ENCODE measurements at places on chromosomes 1 and 21. TPM values are rescaled to one million over a fixed set of nuclear protein-coding genes. Genes with fewer than 3 reads are reported as not detected.

- H3K36me3 ChIP-seq: peaks cover 19% of the 10 kb centered on the region
- H3K27ac ChIP-seq: peak overlapping the region; percentile 91
- H3K4me3 ChIP-seq: peak overlapping the region; percentile 92
- DNase-seq: no peak
These were observed 666 bp downstream of the PAFAH2 start for GRCh38 chr1:25996966-25997827.

GRCh38 chr1:74579425-74579824 lies 67.0 kb upstream of the LRRC53 start:
- no peaks in the 10 kb centered on the region for H3K36me3 ChIP-seq
- DNase-seq: no peak
- H3K4me1 ChIP-seq: no peaks in the 10 kb centered on the region
- no peak overlapping the region for H3K27ac ChIP-seq
- H3K4me3 ChIP-seq: no peak overlapping the region

GRCh38 chr1:211334986-211335385 lies 8.4 kb downstream of the TRAF5 start:
- H3K36me3 ChIP-seq: no peaks in the 10 kb centered on the region
- no peak for DNase-seq
- no peak overlapping the region for H3K4me3 ChIP-seq
- H3K27me3 ChIP-seq: no peaks in the 10 kb centered on the region
- peaks cover 54% of the 10 kb centered on the region for H3K4me1 ChIP-seq

- no peak overlapping the region for H3K27ac ChIP-seq
- no peak overlapping the region for H3K4me3 ChIP-seq
- no peaks in the 10 kb centered on the region for H3K36me3 ChIP-seq
- no peak for DNase-seq
- H3K4me1 ChIP-seq: peaks cover 24% of the 10 kb centered on the region
These were observed 108.4 kb upstream of the ZNHIT6 start for GRCh38 chr1:85816606-85817005.

GRCh38 chr1:209431813-209432442 lies 151.6 kb upstream of the CAMK1G start:
- no peak for DNase-seq
- H3K4me3 ChIP-seq: no peak overlapping the region
- H3K4me1 ChIP-seq: peaks cover 31% of the 10 kb centered on the region
- no peaks in the 10 kb centered on the region for H3K27me3 ChIP-seq

DNA sequence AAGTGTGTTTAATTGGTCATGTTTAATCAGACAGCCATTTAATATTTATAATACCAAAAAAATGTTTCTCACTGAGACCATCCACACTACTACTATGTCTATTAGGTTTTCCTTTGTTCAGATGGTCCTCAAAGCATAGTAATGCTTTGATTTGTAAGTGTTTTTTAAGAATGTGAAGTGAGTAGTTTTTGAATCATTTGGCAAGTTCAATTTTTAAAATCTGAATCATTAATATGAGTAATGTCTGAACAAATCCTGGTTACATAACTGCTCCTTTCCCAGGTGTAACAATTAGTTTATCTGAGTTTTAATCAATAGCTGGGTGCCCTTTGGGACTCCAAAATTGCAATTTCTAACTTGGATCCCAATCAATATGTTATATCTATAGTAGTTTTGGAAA lies 23.5 kb upstream of the RPL5 start:
- H3K36me3 ChIP-seq: peaks cover 9% of the 10 kb centered on the region
- H3K4me3 ChIP-seq: no peak overlapping the region
- H3K27me3 ChIP-seq: no peaks in the 10 kb centered on the region
- no peak overlapping the region for H3K27ac ChIP-seq
- peaks cover 45% of the 10 kb centered on the region for H3K4me1 ChIP-seq

ESRRG gene
- total RNA-seq: 0.76 TPM

CD244 gene
- total RNA-seq: not detected

GRCh38 chr1:200786788-200787187 lies 48.1 kb downstream of the CAMSAP2 start:
- no peaks in the 10 kb centered on the region for H3K4me1 ChIP-seq
- no peaks in the 10 kb centered on the region for H3K36me3 ChIP-seq
- no peak overlapping the region for H3K27ac ChIP-seq

GRCh38 chr1:17214876-17215544 lies 10.1 kb downstream of the PADI1 start:
- DNase-seq: no peak
- H3K4me1 ChIP-seq: peaks cover 46% of the 10 kb centered on the region
- H3K27ac ChIP-seq: no peak overlapping the region
- no peaks in the 10 kb centered on the region for H3K27me3 ChIP-seq
- no peak overlapping the region for H3K4me3 ChIP-seq
